ENCODE measurements at places on chromosomes 7 and 10.

- DNase-seq, result no peak
Measured at GRCh38 chr7:33156441-33156840, 27.1 kb downstream of the BBS9 start.

- no peak for DNase-seq
Measured at GRCh38 chr7:115146148-115146547, 224.3 kb downstream of the MDFIC start.

- peak; percentile 58 for DNase-seq
Measured at GRCh38 chr10:121096617-121097431, 245.7 kb downstream of the WDR11 start.

DNA sequence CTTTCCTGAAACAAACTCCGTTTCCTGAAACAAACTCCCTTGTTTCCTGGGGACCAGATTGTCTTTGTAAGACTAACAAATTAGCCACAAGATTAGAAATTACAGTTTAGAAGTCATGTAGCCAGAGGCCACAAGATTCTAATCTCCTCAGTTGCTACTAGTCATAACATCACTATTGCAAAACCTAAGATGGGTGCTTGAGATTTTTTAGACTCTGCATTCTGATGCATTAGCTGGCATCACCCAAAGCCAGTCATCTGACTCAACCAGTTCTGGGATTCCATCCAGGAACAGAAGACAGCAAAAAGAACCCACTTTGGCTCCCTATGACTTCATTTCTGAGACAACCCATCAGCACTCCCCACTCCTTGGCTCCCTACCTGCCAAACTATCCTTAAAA, 367.9 kb upstream of the MBL2 start:
- DNase-seq, result no peak

GRCh38 chr7:35518767-35519166, 176.2 kb downstream of the HERPUD2 start:
- no peak for DNase-seq

DNA sequence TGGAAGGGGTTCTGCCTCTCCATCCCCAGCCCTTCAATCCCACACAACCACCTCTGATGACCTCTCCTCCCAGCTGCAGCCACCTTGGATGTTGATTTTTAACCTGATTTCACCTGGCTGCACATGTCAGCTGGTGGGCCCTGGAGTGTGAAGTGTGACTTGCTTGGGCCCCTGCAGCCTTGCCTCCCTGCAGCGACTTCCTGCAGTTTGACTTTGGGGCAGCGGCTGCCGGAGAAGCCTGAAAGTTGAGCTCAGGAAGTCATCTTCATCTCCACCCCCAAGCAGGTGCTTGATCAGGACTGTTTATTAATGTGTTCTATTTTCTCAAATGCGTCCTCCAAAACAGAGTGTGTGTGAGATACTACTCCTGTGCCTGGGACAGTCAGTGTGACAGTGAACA, 675.2 kb upstream of the GALNT17 start:
- no peak for DNase-seq

GRCh38 chr10:35379226-35380137, 43.2 kb downstream of the CCNY start:
- peak; percentile 82 for DNase-seq

DNA sequence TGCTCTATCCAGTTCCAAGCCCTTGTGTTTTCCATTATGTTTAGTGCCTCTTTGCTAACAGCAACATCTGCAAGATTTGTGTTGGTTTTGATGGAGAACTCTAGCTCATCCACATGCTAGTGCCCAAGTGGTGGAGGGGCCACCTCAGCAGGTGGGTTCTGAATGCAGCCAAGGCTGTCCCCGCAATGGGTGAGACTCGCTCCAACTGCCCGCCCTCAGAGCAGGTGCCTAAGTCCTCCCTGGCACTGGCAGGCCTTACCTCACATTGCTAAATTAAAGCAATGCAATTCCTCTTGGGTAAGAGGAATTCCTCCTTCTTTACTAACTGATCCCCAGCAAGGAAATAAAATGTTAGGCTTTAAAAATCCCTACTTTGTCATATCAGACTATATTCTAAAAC, 146.8 kb downstream of the ADCY1 start:
- peak; percentile 2 for DNase-seq

- DNase-seq, result peak; percentile 18
Measured at GRCh38 chr10:48309711-48310226, 3.3 kb downstream of the MAPK8 start.

DNA sequence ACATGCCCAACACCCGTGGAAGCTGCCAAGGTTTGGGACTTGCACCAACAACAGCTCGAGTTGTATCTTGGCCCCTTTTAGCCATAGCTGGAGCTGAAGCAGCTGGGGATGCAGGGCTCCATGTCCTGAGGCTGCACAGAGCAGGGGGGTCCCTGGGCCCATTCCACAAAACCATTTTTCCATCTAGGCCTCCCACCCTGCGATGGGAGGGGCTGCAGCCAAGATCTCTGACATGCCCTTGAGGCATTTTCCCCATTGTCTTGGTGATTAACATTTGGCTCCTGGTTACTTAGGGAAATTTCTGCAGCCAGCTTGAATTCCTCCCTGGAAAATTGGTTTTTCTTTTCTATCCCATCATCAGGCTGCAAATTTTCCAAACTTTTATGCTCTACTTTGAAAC, 637.8 kb upstream of the VSTM2A start:
- DNase-seq, result no peak

GRCh38 chr10:71964098-71964742, at the start of gene CHST3:
TSS of gene CHST3 (plus strand) at chr10:71964395. CDS start at chr10:72005843, 41,448 bp downstream.
- no peak for DNase-seq

DNA sequence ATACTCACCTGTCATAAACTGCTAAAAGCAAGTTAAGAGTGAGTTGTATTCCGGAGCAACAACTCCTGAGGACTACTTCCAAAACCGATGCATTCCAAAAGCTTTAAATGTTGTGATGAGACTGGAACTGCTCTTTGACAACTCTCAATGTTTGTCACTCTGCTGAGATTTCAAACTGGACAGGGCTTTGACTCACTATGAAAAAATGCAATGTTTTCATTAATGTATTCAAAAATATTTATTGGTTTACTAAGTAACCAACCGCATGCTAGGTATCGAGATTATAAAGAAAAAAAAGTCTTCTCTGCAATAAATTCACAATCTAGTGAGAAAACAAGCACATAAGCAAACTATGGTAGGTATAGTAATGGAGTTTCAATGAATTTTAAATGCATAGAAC, 107.9 kb upstream of the GNAI1 start:
- DNase-seq, result no peak

DNA sequence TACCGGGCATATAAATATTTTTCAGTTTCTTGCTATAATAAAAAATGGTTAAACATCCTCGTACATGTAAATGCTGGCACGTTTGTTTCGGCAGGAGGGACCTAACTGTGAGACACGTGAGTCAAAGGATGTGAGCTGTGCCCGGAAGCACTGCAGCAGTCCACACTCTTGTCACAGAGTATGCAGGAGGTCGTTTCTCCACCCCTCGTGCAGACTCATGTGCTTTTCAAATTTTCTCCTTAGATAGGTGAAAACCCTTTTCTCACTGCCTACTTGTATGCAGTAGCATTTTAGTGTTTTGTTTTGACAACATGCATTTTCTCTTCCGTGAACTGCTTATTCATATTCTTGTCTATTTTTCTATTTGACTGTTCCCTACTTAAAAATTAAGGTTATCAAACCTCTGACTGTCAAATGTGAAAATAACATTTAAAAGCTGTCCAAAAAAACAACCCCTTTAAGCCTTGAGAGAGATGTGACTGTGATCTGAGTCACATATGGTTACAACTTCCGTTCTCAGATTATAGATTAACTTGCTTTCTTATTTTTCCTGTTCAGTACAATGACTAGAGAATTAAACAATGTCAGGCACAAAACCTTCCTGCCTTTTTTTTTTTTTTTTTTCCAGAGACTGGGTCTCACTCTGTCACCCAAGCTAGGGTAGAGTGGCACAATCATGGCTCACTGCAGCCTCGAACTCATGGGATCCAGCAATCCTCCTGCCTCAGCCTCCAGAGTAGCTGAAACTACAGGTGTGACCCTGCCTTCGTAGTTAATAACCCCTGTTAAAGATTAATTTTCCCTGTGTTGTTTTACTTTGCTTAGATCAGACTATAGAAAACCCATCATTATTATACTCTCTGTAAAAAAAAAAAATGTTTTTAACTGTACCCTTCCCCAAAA, 45.1 kb downstream of the DPY19L1 start:
- no peak for DNase-seq
